Stomach (tissue), 19 donors: ENCODE measurements at places on chromosomes 13 and 19. TPM values are rescaled to one million over a fixed set of nuclear protein-coding genes. Genes with fewer than 3 reads are reported as not detected.

DNA sequence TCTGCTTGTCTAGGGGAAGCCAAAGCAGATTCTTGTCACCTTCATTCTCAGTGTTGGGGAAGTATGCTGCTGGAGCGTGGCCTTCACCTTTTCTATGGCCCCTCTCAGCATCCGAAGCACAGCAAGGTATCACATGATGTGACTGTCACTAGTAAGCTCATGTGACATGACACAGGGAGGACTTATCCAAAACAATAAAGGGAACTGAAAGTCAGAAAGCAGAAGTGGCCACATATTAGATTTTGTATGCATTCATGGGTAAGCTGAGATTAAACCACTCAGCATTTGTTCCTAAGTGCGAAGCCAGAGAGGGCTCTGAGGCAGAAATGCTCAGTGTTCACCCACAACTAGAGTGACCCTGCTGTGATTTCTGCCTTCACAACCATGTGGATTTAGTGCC lies 72.8 kb upstream of the PCDH8 start:
- no peak for DNase-seq

The UHRF1 gene
- 3.8 TPM for polyA plus RNA-seq

The APLP1 gene
- 18.1 TPM for polyA plus RNA-seq

DNA sequence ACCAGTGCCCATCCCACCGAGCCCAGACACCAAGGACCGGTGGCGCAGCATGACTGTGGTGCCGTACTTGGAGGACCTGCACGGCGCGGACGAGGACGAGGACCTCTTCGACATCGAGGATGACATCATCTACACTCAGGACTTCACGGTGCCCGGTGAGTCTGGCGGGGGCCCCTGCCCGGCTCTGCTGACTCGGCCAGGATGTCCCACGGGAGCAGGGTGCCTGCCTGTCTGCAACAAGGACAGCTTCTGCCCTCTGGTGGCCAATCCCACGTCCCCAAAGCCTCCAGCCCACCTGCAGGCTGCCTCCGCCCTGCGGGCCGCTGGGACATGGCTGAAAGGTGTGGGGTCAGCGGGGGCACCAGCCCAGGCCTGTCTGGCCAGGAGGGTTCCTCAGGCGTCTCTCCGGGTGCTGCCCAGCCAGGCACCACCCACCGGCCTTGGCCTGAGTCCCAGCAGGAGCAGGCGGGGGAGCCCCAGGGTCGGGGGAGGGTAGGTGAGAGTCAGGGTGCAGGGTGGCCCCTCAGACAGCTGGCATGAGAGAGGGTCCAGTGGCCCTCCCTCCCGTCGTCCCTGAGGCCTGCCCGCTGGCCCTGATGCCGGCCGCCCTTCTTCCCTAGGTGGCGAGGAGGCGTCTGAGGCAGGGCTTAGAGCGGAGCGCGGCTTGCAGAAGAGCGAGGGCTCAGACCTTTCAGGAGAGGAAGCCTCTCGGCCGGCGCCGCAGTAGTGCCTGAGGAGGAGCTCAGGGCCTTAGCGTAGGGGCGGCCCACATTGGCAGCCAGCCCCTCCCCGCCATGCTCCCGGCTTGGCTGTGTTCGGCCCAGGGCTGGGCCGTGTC lies 14.6 kb downstream of the CBARP start:
- no peak for DNase-seq

The DACH1 gene
- 0.28 TPM for polyA plus RNA-seq

DNA sequence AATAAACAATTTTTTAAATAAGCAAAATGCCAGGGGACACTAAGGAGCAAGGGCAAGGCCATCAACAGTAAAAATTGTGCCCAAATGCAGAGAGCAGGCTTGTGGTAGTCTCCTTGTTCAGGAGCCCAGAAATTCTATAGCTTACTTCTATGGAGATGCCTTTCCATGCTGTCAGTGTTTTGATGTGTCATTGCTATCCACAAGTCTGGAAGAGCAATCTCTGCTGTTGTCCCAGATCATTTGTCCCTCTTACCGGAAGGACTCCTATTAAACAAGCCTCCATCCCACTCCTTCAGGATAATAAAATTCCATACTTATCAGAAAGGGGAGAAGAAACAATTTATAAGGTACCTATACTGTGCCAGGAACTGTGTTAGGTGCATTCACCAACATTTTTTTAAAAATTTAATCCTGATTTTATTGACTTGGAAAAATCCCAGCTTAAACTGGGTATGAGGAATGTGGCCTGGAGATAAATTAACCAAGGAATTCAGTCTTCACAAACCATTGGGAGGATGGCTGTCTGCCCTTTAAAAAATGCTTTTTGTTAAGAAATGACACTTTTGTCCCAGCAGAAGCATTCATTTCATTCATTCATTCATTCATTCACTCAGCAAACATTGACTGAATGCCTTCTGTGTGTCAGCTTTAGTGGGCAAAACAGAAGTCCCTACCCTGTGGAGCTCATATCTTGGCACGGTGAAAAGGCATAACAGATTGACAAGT lies 26.8 kb upstream of the CYSLTR2 start:
- no peak for DNase-seq

DNA sequence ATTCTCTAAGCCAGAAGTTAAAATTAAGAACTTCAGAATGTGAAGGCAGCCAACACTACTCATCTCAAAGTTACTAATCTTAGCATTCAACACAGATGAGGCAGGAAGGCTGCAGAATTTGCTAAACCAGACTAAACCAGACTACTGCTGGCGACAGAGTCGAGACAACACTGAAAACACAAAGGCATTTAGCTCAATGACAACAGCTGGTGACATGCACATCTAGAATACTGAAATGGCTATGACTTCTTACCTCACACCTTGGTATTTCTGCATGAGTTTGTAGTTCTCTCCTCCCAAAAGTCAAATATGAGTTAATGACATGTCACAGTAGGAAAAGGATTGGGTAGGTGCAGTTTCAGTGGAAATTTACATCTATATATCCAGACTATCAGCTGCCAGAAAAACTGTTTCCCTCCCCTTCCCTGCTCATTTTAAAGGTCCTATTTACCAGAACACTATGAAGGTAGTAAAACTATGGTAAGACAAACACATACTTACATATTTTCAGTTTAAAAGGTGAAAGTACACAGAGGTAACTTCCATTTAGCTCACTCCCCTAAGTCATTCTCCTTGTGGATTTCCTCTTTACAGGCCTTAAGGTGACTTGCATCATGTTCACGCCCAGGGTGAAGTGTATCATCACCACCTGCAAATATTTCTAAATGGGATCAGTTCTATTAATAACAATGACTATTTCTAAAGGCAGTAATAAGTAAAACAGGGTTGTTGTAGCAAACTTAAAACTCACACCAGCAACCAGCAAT lies 21.4 kb downstream of the FOXO1 start:
- DNase-seq = no peak

- no peak for DNase-seq
Measured at GRCh38 chr13:90806016-90806615, 541.4 kb upstream of the MIR17HG start.

The FCAR gene
- not detected for polyA plus RNA-seq

The ERICH4 gene
- polyA plus RNA-seq = not detected

The NXNL1 gene
- not detected for polyA plus RNA-seq

DNA sequence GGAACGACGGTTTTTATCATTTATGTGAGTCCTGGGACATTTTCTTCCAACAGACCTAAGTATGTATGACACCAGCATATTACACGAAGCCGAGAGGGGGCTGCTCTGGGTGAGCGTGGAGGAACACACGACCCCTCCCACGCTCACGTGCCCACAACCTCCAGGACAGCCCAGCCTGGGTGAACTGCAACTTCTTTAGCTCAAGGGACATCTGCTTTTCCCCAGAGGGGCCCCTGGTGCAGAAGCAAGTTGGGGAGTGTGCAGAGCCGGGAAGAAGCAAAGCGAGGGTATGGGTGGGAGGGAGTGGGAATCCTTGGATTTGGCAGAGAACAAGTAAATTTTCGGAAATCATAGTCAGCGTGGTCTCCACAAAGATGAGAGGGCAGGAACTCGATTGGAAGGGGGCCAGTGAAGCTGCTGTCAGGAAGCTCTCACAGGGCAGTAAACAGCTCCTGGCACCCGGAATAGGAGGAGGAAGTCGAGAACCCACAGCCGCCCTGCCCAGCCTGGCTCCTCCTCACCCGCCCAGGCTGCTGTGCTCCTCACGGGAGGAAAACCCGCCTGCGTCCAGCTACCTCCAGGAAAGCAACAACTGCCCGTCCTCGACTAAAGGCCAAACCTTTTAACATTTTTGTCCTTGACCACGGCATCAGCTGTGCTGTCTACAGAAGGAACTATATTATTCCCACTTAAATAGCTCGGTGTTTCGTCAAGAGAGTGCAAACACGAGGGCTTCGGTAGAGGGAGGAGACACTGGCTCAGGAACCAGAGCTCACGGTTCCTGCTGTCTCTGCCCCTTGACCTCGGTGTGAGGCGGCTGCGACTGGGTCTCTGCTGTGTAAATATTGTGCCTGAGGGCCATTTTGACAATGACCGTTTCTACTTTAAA lies 17.2 kb upstream of the CFAP97D2 start:
- peak; percentile 59 for DNase-seq

The ZNF568 gene
- 4.1 TPM for polyA plus RNA-seq

The GNA15 gene
- 4.9 TPM for polyA plus RNA-seq

- DNase-seq = peak; percentile 69
Measured at GRCh38 chr19:40599331-40599901, 1.8 kb upstream of the LTBP4 start.

The C13orf42 gene
- not detected for polyA plus RNA-seq

GRCh38 chr13:30037766-30038165 lies 187.3 kb upstream of the UBL3 start:
- no peak for DNase-seq

DNA sequence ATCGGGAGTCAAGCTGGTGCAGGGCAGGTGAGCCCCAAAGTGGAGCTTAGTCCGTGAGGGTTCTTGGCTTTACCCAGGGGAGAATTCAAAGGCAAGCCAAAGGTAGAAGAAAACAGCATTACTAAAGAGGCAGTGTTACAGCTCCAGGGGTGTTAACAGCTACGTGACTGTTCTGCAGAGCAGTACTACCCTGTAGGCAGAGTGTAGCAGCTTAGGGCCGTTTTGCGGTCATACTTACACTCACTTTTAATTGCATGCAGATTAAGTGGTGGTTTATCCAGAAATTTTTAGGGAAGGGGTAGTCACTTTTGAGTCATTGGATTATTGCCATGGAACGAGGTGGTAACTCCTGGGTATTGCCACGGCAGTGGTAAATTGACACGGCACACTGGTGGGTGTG lies 482.2 kb downstream of the SLITRK5 start:
- no peak for DNase-seq

The FBXO27 gene
- 2.3 TPM for polyA plus RNA-seq

The ALOX5AP gene
- 30.2 TPM for polyA plus RNA-seq
